ENCODE measurements at places on chromosomes 2 and 18.

DNA sequence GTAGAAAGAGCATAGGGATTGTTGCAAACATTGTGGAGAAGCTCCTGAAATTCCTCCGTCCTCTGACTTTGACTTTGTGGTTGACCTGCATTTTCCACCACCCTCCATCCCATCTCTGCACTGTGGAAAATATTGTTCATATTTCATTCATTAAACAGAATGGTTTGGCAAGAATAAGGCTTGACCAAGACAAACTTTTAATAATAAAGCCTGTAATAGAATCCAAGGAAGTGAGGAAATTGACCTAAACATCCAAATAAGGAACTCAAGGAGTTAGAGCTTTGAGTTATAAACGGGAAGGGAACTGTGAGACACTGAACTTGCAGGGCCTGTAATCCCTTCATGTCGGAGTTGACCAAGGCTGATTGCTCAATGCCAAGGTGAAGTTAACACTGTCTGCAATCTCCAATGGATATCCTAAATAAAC lies 115.2 kb downstream of the GFPT1 start:
- peak; percentile 19 for DNase-seq

DNA sequence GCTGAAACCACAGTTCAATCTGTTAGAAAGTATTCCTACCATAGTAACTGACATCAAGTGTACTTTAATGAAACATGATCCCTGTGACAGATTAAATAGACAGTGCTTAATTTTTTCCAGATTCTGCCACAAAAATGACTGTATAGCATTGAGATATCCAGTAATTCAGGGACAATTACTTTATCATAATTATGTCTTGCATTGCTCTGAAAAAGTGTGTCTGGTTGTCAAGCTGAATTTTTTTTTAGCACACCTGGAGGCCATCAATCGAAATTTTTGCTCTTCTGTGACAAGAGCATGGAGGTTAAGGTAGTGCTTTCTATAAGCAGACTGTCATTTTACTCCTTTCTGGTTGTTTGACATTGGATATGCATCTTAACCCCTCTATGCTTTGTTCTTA lies 1083.8 kb upstream of the NRXN1 start:
- no peak for DNase-seq

GRCh38 chr2:214215107-214215506 lies 195.7 kb upstream of the VWC2L start:
- no peak for DNase-seq

DNA sequence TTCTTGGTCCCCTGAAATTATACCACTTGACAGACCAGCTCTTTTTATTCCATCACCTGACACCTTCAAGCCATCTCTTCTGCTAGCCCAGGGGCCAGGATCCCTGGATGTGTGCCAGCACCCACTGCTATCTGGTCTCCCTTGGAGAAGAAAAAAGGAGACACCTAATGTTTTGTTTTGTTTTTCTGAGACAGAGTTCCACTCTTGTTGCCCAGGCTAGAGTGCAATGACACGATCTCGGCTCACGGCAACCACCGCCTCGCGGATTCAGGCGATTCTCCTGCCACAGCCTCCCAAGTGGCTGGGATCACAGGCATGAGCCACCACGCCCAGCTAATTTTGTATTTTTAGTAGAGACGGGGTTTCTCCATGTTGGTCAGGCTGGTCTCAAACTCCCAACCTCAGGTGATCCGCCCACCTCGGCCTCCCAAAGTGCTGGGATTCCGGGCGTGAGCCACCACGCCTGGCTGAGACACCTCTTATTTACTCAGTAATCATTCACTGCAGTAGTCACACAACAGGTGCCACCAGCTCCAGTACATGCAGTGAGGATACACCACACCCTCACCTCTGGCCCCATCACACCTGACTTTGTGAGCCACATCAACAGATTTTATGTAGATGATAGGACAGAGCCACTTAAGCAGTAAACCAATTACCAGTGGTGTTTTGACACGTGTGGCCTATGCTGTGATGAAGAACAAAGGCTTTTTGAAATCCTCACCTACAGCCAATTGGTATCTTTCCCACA lies 42.8 kb upstream of the PCBP1 start:
- DNase-seq: no peak
